ENCODE measurements at places on chromosomes 4 and X.
A peak's percentile ranks its signal among the peaks of the same experiment; 100 is the strongest.

- H3K27ac ChIP-seq, result no peak overlapping the region
- no peak overlapping the region for H3K4me3 ChIP-seq
- no peaks in the 10 kb centered on the region for H3K36me3 ChIP-seq
- H3K27me3 ChIP-seq, result peaks cover 88% of the 10 kb centered on the region
Measured at GRCh38 chr4:168835880-168836454, 174.1 kb downstream of the CBR4 start.

DNA sequence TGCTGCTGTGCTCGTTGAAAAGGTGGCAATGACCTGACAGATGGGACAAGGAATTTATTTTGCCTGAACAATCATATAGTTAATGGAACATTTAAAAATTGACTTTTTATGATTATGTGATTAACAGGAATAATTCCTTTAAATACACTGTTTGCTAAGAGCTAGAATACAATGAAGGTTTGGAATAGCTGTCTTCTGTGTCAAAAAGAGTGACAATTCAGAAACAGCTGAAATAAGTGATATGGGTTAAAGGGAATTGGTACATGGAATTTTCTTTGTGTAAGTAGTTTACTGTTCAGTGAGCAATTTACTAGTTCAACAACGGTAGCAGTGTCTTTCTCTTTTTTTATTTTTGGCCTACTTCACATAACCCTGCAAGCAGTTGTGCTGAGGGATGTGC lies 1083.5 kb upstream of the GRID2 start:
- H3K27me3 ChIP-seq, result no peaks in the 10 kb centered on the region
- no peak for DNase-seq
- no peaks in the 10 kb centered on the region for H3K4me1 ChIP-seq
- H3K36me3 ChIP-seq, result no peaks in the 10 kb centered on the region
- no peak overlapping the region for H3K27ac ChIP-seq
- no peak overlapping the region for H3K4me3 ChIP-seq

DNA sequence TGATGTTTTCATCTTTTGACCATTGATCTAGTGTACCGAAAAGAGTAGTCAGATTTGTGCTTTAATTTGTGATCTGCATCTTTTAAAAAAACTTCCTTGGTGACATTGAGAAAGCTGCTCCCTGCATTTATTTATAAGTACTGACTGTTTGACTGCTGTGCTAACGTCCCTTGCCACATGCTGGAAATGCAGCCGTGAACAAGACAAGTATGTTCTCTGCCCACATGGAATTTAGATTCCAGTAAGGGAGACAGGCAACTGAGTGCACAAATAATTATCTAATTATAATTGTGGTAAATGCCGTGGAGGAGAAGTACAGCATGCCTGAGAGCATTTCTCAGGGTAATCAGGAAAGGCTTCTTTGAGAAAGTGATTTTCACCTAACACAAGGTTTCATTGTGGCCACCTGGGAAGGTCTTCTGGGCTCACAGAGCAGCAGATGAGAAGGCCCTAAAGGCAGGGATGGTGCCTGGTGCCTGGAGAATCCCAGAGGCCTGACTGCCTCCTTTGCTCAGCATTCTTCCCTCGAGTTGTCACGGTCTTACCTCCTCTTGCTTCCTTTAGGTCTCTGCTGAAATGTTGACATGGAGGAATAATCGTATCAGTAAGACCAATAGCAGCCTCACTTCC lies 55.8 kb downstream of the PTTG2 start:
- DNase-seq, result no peak
- H3K27ac ChIP-seq, result no peak overlapping the region
- no peak overlapping the region for H3K4me3 ChIP-seq
- no peaks in the 10 kb centered on the region for H3K27me3 ChIP-seq

DNA sequence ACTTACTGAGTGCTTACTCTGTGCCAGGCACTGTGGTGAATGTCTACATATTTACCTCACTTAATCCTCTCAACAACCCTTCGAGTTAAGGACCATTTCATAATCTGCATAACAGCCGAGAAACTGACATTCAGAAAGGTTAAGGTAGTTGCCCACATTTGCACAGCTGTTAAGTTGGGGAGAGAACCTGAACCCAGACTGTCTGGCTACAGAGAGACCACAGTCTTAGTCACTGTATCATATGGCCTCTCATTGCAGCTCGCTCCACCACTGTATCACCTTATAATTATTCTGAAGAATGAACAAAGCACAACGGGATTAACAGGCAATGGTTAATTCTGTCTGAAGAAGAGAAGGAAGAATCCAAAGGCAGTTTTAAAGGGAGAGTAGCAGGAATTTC lies 98.5 kb downstream of the ADGRA3 start:
- DNase-seq, result no peak
- no peak overlapping the region for H3K4me3 ChIP-seq
- no peaks in the 10 kb centered on the region for H3K4me1 ChIP-seq
- H3K27me3 ChIP-seq, result no peaks in the 10 kb centered on the region
- H3K27ac ChIP-seq, result no peak overlapping the region
- peaks cover 2% of the 10 kb centered on the region for H3K36me3 ChIP-seq

- peaks cover 14% of the 10 kb centered on the region for H3K27me3 ChIP-seq
- H3K4me1 ChIP-seq, result no peaks in the 10 kb centered on the region
- no peak overlapping the region for H3K27ac ChIP-seq
- no peak for DNase-seq
Measured at GRCh38 chr4:152165146-152165545, 370.7 kb downstream of the FBXW7 start.

- peak overlapping the region; percentile 40 for H3K4me3 ChIP-seq
- peaks cover 6% of the 10 kb centered on the region for H3K4me1 ChIP-seq
- peak overlapping the region; percentile 84 for H3K27ac ChIP-seq
- H3K27me3 ChIP-seq, result peaks cover 38% of the 10 kb centered on the region
- no peak for DNase-seq
Measured at GRCh38 chr4:53702334-53703266, 111.3 kb upstream of the LNX1 start.

DNA sequence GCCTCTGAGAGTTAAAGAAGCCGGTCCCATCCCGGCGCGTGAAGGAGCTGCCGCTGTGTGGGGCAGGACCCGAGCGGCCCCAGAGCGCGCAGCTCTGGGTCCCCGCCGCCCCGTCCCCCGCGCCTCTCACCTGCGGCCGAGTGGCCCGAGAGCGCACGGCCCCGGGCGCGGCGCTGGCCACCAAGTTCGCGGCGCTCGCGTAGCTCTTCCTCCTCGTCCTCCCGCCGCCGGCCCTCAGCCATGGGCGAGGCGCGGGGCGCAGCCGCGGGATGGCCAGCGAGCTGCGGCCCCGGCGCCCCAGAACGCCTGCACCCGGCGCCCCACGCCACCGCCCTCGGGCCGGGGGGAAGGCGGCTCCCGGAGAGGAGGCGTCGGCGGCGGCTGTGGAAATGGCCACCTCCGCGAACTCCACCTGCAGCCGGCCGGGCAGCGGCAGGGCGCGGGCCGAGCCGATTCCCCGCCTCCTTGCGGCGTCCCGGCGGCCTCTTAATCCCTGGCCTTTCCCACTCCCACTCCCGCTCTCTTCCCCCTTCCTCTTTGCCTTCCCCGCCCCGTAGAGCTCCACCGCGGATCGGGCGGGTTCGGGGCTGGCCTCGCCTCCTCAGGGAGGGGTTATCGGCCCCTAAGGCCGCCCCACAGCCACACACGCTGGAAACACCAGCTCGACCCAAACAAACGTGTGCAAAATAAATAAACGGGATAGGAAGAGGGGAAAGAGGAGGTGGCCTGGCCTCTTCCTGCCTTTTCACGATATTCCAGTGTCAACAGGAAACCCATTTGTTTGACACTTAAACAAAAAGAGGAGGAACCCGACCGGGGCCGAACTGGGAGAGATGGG lies at the start of gene SH3D19:
TSS of gene SH3D19 (minus strand) at position 495 of the 838 bp plus-strand sequence. CDS start at position 242, 253 bp downstream.
- peaks cover 11% of the 10 kb centered on the region for H3K4me1 ChIP-seq
- no peak for DNase-seq
- no peaks in the 10 kb centered on the region for H3K36me3 ChIP-seq
- H3K27me3 ChIP-seq, result peaks cover 77% of the 10 kb centered on the region

- no peaks in the 10 kb centered on the region for H3K27me3 ChIP-seq
- H3K4me1 ChIP-seq, result peaks cover 23% of the 10 kb centered on the region
- no peak overlapping the region for H3K4me3 ChIP-seq
- no peaks in the 10 kb centered on the region for H3K36me3 ChIP-seq
Measured at GRCh38 chrX:12994321-12994720, 19.4 kb downstream of the TMSB4X start.

DNA sequence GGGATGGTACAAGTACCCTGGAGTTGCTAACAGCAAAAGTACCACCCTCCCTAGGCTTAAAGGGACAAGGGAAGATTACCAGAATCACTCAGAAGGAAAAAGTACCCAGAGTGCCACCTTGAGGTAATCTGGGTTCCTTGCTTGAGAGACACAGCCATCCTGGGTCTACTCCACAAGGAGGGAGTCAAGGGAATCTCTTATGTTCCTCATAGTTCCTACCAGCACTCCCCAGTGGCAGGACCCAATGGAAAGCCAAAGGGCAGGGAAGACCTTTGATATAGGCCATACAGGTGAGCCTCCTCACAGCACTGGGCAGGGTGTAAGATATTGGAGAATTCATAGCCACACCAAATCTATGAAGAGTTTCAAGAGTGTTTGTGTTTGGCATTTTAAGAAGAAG lies 5.7 kb downstream of the IL2 start:
- peaks cover 3% of the 10 kb centered on the region for H3K36me3 ChIP-seq
- peaks cover 10% of the 10 kb centered on the region for H3K27me3 ChIP-seq
- H3K27ac ChIP-seq, result no peak overlapping the region
- H3K4me3 ChIP-seq, result no peak overlapping the region
- H3K4me1 ChIP-seq, result peaks cover 21% of the 10 kb centered on the region

- H3K27ac ChIP-seq, result no peak overlapping the region
- peaks cover 7% of the 10 kb centered on the region for H3K27me3 ChIP-seq
- DNase-seq, result no peak
- H3K4me1 ChIP-seq, result no peaks in the 10 kb centered on the region
- H3K36me3 ChIP-seq, result no peaks in the 10 kb centered on the region
Measured at GRCh38 chr4:112894951-112895350, 154.5 kb upstream of the ANK2 start.

GRCh38 chrX:56615282-56615681 lies 51.9 kb downstream of the UBQLN2 start:
- H3K4me3 ChIP-seq, result no peak overlapping the region
- peaks cover 1% of the 10 kb centered on the region for H3K36me3 ChIP-seq
- no peak overlapping the region for H3K27ac ChIP-seq

- no peaks in the 10 kb centered on the region for H3K27me3 ChIP-seq
- no peak overlapping the region for H3K4me3 ChIP-seq
- H3K36me3 ChIP-seq, result no peaks in the 10 kb centered on the region
Measured at GRCh38 chrX:2351321-2351720, 149.5 kb downstream of the DHRSX start.

- peaks cover 4% of the 10 kb centered on the region for H3K4me1 ChIP-seq
- H3K36me3 ChIP-seq, result no peaks in the 10 kb centered on the region
- DNase-seq, result no peak
- H3K27ac ChIP-seq, result no peak overlapping the region
Measured at GRCh38 chr4:186161138-186161537, 30.2 kb upstream of the CYP4V2 start.

- no peak for DNase-seq
- no peak overlapping the region for H3K27ac ChIP-seq
- no peaks in the 10 kb centered on the region for H3K4me1 ChIP-seq
- H3K27me3 ChIP-seq, result no peaks in the 10 kb centered on the region
Measured at GRCh38 chrX:133454924-133455323, 39.6 kb upstream of the GPC4 start.

GRCh38 chrX:84336646-84337045 lies 148.6 kb upstream of the RPS6KA6 start:
- no peak for DNase-seq
- no peaks in the 10 kb centered on the region for H3K36me3 ChIP-seq
- H3K27me3 ChIP-seq, result no peaks in the 10 kb centered on the region
- no peaks in the 10 kb centered on the region for H3K4me1 ChIP-seq
- H3K4me3 ChIP-seq, result no peak overlapping the region

DNA sequence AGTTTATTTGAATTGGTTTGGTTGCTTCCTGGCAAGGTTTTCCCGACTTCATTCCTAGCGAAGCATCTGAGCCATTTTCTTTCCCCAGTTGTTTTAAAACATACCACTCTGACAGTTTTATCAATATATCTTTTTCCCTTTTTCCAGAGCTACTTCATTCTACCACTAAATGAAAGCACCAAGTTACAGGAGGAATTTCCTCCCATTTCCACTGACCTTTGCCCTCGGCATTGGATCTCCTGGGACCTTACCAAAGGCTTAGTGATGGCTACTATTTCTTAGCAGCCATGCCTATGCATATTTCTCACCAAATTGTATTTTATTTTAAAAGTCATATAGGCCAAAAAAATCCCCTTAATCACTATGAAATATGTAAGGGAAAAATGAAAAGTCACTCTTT lies 150.5 kb downstream of the ZNF330 start:
- DNase-seq, result no peak
- H3K36me3 ChIP-seq, result no peaks in the 10 kb centered on the region
- no peaks in the 10 kb centered on the region for H3K4me1 ChIP-seq
- no peak overlapping the region for H3K4me3 ChIP-seq
- no peak overlapping the region for H3K27ac ChIP-seq

DNA sequence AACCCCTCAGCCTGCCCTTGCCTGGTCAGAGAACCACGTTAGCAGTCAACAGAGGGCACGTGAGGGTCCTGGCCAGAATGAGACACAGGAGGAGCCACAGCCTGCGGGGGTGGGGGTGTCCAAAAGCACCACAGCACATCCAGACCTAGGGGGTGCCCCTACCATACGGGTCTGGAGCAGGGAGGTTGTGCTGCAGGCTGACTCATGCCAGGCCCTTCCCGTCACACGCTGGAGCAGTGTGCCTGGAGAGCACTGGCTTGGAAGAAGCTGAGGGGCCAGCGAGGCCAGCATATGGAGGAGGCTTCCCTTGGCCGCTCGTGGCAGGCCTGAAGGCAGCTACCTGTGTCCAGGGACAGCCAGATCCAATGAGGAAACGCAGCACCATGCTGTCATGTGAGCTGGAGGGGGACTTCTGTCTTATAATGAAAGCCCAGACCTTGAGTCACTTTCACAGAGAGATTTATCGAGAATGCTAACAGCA lies 1.5 kb upstream of the IRAK1 start:
- DNase-seq, result no peak
- H3K36me3 ChIP-seq, result peaks cover 18% of the 10 kb centered on the region
- H3K4me3 ChIP-seq, result no peak overlapping the region
- H3K27me3 ChIP-seq, result no peaks in the 10 kb centered on the region
- H3K4me1 ChIP-seq, result peaks cover 11% of the 10 kb centered on the region
- no peak overlapping the region for H3K27ac ChIP-seq

- no peak overlapping the region for H3K4me3 ChIP-seq
- H3K27ac ChIP-seq, result no peak overlapping the region
- H3K36me3 ChIP-seq, result no peaks in the 10 kb centered on the region
- DNase-seq, result peak; percentile 29
Measured at GRCh38 chrX:68732906-68733493, 85.5 kb downstream of the STARD8 start.

DNA sequence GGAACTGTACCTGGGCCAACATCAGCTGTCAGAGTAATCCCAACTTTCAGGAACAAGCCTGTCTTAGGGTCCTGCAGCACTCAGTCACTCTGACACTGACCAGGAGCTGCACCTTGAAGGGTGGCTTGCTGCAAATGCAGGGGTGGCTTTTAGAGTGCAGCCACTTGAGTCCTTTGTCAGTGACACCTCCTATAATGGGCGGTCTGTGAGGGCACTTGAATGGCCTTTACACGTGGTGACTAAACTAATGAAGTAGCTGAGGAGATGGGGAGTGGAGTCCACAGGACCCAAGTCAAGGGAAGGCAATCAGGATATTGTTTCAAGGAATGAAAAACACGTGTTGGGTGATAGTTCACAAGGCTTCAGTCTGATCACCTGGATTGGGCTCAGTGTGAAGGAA lies 11.1 kb upstream of the LNX1 start:
- no peak overlapping the region for H3K4me3 ChIP-seq
- no peak for DNase-seq
- H3K4me1 ChIP-seq, result no peaks in the 10 kb centered on the region
- peaks cover 37% of the 10 kb centered on the region for H3K27me3 ChIP-seq

GRCh38 chr4:4794421-4794820 lies 65.0 kb upstream of the MSX1 start:
- no peak overlapping the region for H3K27ac ChIP-seq
- H3K27me3 ChIP-seq, result peaks cover 38% of the 10 kb centered on the region
- DNase-seq, result no peak
- H3K36me3 ChIP-seq, result peaks cover 1% of the 10 kb centered on the region

Measured in central memory CD8-positive, alpha-beta T cell (primary cell).